Kidney (tissue), 22 donors: ENCODE measurements at places on chromosomes 7 and 10. TPM values are rescaled to one million over a fixed set of nuclear protein-coding genes. Genes with fewer than 3 reads are reported as not detected.
A peak's percentile ranks its signal among the peaks of the same experiment; 100 is the strongest.

The FAM20C gene
- 114 TPM for polyA plus RNA-seq

The CUBN gene
- polyA plus RNA-seq, result 31.6 TPM

The PNLIP gene
- polyA plus RNA-seq, result not detected

The LDB1 gene
- polyA plus RNA-seq, result 27.9 TPM

The IDI2 gene
- polyA plus RNA-seq, result not detected

The SPDYE1 gene
- polyA plus RNA-seq, result not detected

The PFKFB3 gene
- 34.9 TPM for polyA plus RNA-seq

The NUTM2E gene
- 0.22 TPM for polyA plus RNA-seq

The HMX3 gene
- not detected for polyA plus RNA-seq

The SEMA3D gene
- 0.82 TPM for polyA plus RNA-seq

The MUC12 gene
- not detected for polyA plus RNA-seq

The PIK3AP1 gene
- 6.5 TPM for polyA plus RNA-seq

The HECW1 gene
- polyA plus RNA-seq, result 7.5 TPM

DNA sequence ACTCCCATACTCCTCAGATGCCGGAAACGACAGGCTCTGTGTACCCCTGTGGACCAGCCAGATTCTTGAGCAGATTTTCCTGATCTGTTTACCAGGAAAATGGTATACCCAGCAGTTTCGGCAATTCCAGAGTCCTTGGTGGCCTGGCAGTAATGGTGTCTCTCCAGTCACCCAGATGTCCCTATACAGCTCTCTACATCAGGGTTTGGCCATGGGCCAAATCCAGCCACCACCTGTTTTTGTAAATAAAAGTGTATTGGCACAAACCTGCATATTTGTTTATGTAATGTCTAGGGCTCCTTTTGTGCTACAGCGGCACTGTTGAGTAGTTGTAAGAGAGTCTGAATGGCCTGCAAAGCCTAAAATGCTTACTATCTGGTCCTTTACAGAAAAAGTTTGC lies 491.3 kb downstream of the RPS24 start:
- no peaks in the 10 kb centered on the region for H3K36me3 ChIP-seq
- no peaks in the 10 kb centered on the region for H3K4me1 ChIP-seq
- DNase-seq, result no peak
- H3K27me3 ChIP-seq, result no peaks in the 10 kb centered on the region
- no peak overlapping the region for H3K27ac ChIP-seq

- H3K36me3 ChIP-seq, result no peaks in the 10 kb centered on the region
- H3K27ac ChIP-seq, result peak overlapping the region; percentile 18
- H3K4me3 ChIP-seq, result peak overlapping the region; percentile 67
- H3K27me3 ChIP-seq, result no peaks in the 10 kb centered on the region
- peaks cover 4% of the 10 kb centered on the region for H3K4me1 ChIP-seq
These were observed 261.4 kb upstream of the ZWINT start for GRCh38 chr10:56622335-56622973.

- no peaks in the 10 kb centered on the region for H3K27me3 ChIP-seq
- H3K4me3 ChIP-seq, result no peak overlapping the region
- no peaks in the 10 kb centered on the region for H3K4me1 ChIP-seq
- H3K36me3 ChIP-seq, result no peaks in the 10 kb centered on the region
These were observed 246.1 kb downstream of the AUTS2 start for GRCh38 chr7:69844264-69844868.

DNA sequence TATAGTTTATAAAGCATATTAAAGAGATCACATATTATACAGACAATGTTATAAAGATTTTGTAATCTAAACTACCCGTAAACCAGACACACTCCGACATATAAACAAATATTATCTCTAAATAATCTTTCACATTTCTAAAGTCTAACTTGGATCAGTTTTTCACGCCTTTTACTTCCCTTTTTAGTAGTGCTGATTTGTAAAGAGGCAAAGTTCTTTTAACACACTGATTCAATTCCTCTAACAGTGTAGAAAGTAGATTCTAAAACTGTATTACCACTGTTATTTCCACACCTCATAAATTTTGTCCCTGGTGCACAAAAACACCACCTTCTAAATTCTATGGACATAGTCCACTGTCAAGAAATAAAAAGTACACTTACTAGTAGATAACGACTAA lies 230.9 kb downstream of the DOCK4 start:
- H3K27me3 ChIP-seq, result no peaks in the 10 kb centered on the region
- H3K27ac ChIP-seq, result no peak overlapping the region
- H3K4me3 ChIP-seq, result no peak overlapping the region
- DNase-seq, result no peak

GRCh38 chr7:107879400-107880035 lies 11.5 kb upstream of the DLD start:
- H3K4me3 ChIP-seq, result no peak overlapping the region
- no peaks in the 10 kb centered on the region for H3K27me3 ChIP-seq
- DNase-seq, result no peak
- H3K36me3 ChIP-seq, result no peaks in the 10 kb centered on the region
- H3K4me1 ChIP-seq, result no peaks in the 10 kb centered on the region

- H3K27ac ChIP-seq, result no peak overlapping the region
- no peaks in the 10 kb centered on the region for H3K27me3 ChIP-seq
- no peak overlapping the region for H3K4me3 ChIP-seq
- H3K4me1 ChIP-seq, result no peaks in the 10 kb centered on the region
- no peak for DNase-seq
These were observed 74.9 kb downstream of the VWC2 start for GRCh38 chr7:49848211-49848841.

- no peaks in the 10 kb centered on the region for H3K27me3 ChIP-seq
- peaks cover 9% of the 10 kb centered on the region for H3K36me3 ChIP-seq
- peaks cover 16% of the 10 kb centered on the region for H3K4me1 ChIP-seq
- H3K4me3 ChIP-seq, result no peak overlapping the region
These were observed 300.9 kb downstream of the BICC1 start for GRCh38 chr10:58813573-58813972.

DNA sequence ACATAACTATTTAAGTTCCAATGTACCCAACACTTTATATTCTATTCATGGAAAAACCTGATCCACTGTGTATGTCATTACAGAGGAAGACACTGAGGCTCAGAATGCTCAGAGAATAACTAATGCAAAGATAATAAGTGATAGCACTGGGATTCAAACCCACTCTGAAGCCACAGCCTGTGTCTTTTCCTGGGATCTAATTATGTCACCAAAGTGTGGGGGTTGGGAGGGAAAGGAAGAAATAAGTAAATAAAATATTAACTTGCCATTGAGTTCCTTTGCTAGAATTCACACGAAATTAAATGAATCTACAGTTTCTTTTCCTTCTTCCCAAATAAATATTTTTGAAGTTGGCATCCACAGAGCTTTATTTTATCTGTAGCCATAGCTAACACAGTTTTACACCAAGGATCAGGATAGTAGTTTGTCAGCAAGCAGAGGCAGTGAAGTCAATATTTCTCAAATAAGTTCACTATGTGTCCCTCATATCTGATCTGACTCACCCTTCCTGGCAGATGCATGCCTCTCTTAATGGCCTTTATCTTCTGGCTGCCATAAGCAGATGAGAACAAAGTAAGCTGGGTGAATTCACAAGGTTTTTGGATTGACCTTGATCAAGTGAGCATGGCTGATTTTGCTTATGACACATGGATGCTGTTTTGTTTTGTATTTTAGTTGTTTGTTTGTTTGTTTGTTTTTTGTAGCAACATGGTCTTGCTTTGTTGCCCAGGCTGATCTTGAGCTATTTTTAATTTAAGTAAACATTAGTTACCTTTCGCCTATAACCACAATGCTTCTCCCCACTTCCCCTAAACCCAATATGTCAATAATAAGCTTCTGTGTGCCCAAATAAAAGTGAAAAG lies 6.3 kb downstream of the RAPGEF5 start:
- no peaks in the 10 kb centered on the region for H3K4me1 ChIP-seq
- no peak overlapping the region for H3K27ac ChIP-seq
- H3K27me3 ChIP-seq, result no peaks in the 10 kb centered on the region
- H3K36me3 ChIP-seq, result no peaks in the 10 kb centered on the region

DNA sequence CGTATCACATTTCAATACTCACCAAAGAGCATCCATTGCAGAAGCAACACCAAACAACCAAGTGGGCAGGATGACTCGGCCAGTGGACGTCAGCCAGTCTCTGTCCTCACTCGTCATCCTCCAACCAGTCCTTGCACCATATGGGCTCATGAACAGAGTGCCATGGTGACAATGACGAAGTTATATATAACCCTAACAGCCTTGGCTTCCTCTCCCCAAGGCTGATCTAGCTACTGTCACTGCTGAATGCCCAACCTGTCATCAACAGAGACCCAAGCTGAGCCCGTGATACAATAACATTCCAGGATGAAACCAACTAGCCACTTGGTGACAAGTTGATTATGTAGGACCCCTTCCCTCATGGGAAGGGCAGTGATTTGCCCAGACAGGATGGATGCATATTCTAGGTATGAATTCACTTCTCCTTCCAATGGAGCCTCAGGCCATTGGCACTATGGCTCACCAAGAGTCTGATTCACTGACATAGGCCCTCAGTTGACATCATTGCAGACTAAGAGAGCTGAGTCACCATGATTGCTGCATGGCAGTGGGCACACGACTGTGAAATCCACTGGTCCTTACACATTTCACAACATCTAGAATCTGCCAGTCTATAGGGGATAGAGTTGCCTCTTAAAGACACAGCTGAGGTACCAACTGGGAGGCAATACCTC lies 26.3 kb upstream of the PPIF start:
- no peaks in the 10 kb centered on the region for H3K27me3 ChIP-seq
- H3K4me1 ChIP-seq, result no peaks in the 10 kb centered on the region
- H3K4me3 ChIP-seq, result no peak overlapping the region
- DNase-seq, result no peak
- no peak overlapping the region for H3K27ac ChIP-seq

- H3K36me3 ChIP-seq, result peaks cover 3% of the 10 kb centered on the region
- H3K4me3 ChIP-seq, result no peak overlapping the region
- DNase-seq, result no peak
- no peaks in the 10 kb centered on the region for H3K4me1 ChIP-seq
- H3K27ac ChIP-seq, result no peak overlapping the region
- H3K27me3 ChIP-seq, result no peaks in the 10 kb centered on the region
These were observed 54.7 kb upstream of the GTF2IRD1 start for GRCh38 chr7:74399006-74399405.

DNA sequence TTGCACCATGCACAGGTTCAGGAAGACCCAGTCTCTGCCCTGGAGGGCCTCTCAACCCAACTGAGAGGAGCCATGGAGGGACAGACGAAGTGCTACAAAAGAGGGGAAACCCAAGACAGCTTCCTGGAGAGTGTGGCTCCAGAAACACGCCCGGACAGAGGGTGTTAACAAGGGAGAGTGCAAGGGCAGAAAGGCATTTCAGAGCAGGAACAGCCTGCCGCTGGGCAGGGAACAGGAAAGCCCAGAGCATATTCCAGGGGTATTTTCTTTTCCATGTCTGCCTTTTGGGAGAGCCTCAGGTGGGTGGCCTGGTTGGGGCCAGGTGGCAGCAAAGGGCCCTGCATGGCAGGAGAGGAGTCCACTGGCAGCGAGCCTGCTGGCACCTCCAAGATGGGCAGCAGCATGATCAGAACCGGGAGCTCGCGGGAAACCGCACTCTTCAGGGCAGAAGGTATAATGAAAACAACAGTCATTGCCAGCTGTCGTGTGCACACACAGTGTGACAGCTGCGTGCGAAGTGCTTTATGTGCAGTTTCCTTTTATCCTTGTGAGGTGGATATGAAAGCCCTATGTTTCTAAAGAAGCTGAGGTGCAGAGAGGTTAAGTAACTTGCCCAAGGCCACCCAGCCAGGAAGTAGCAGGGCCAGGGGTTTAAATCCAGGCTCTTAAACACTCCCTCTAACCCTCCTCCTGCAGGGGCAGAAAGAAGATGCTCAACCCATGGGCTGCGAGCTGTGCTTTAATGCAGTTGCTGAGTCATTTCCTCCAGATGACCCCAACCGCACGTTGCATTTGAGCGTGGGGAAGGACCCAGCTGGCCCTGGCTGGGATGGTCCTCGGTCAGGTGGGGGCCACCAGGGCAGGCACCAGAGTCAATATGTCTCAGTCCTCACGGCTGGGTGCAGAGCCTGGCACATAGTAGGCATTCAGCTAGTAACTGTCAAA lies 128.6 kb downstream of the OAT start:
- no peak overlapping the region for H3K4me3 ChIP-seq
- H3K27ac ChIP-seq, result no peak overlapping the region
- H3K27me3 ChIP-seq, result no peaks in the 10 kb centered on the region
- no peak for DNase-seq
- H3K4me1 ChIP-seq, result no peaks in the 10 kb centered on the region
- no peaks in the 10 kb centered on the region for H3K36me3 ChIP-seq

GRCh38 chr7:102432442-102433218 lies 745 bp upstream of the ORAI2 start:
- no peak overlapping the region for H3K4me3 ChIP-seq
- no peaks in the 10 kb centered on the region for H3K27me3 ChIP-seq
- DNase-seq, result peak; percentile 65

DNA sequence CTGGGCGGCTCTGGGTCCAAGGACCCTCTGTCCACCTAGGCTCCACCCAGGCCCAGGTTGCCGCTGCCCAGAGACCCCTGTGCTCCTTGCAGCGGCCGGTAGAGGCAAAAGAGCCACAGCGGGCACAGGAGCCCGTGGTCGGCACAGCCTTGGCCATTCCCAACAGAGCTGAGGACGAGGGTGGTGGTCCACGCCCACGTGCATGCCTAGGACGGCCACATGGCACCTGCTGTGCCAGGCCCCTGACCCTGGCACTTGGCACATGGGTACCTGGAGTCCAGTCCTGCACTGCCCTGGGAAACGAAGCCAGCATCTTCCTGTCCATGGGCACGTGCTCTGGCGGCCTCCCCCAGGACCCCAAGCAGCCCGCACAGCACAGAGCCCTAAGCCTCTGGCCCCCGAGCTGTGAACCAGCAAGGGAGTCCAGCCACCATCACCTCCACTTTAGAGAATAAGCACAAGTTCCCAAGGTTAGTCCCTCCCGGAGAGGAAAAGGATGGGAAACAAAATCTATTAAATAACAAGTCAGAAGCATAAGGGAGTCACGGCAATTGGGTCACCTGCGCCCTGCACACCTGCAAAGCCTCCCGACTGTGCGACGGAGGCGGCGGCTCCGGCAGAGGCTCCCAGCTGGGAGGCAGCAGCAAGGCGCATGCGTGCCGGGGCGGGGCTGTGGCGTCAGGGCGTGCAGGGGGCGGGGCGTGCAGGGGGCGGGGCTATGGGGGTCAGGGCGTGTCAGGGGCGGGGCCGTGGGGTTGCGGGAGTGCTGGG lies 59.1 kb downstream of the STK32C start:
- H3K27me3 ChIP-seq, result no peaks in the 10 kb centered on the region
- DNase-seq, result no peak
- no peak overlapping the region for H3K4me3 ChIP-seq
- H3K4me1 ChIP-seq, result no peaks in the 10 kb centered on the region
